CD4-positive, alpha-beta T cell (primary cell): ENCODE measurements at places on chromosomes 11 and 22. TPM values are rescaled to one million over a fixed set of nuclear protein-coding genes. Genes with fewer than 3 reads are reported as not detected.

Gene ABCC8
- total RNA-seq: not detected

DNA sequence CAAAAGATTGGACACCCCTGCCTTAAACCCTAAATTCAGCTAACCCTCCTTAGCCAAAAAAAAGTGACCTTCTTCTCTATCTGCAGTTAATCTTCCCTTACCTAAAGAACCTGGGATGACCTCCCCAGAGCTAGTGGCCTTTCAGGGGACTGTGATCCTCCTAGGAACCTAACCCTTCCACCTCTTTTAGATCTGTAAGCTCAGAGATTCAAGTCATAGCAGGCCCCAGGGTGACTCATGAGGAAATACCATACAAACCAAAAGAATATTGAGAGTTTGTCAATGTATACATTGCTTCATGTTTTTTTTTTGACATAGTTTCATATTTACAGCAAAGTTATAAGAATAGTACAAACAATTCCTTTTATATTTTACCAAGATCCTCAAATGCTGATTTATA, 38.3 kb upstream of the CXCR5 start:
- H3K4me3 ChIP-seq: no peak overlapping the region
- no peak for DNase-seq
- no peaks in the 10 kb centered on the region for H3K27me3 ChIP-seq
- no peaks in the 10 kb centered on the region for H3K36me3 ChIP-seq
- H3K4me1 ChIP-seq: peaks cover 6% of the 10 kb centered on the region

DNA sequence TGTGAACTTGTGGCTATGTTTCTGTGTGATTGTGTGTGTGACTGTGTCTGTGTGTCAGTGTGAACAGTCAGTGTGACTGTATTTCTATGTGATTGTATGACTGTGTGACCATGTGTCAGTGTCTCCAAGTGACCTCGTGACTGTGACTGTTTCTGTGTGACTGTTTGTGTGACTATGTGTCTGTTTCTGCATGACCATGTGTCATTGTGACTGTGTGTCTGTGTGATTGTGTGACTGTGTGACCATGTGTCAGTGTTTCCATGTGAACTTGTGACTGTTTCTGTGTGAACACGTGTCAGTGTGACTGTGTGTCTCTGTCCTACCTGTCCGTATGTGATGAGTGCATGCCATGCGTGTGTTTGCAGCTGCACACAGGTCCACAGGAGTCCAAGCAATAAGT, 8.8 kb upstream of the PKNOX2 start:
- H3K4me1 ChIP-seq: no peaks in the 10 kb centered on the region
- no peak overlapping the region for H3K27ac ChIP-seq
- H3K27me3 ChIP-seq: peaks cover 14% of the 10 kb centered on the region
- H3K4me3 ChIP-seq: no peak overlapping the region

DNA sequence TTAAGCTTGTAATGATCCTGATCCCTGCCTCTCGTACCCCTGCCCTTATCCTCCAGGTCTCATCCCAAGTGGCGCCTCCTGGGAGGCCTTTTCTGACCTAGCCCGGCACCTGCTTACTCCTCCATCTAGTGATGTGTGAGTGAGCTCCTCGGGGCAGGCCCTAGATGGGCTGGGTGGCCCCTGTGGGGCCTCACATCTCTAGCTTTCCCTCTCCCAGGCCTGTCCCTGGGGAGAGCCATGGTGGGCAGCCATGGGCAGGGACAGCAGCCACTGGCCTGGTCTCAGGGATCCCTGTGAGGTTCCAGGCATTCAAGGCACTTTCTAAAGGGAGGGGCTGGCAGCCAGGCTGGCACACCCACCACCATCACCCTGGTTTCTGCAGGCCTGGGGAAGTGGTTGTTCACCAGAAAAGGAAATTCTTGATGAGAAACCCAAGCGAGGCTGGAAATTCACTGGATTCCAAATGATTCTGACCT, 27.9 kb downstream of the GNAZ start:
- H3K27me3 ChIP-seq: no peaks in the 10 kb centered on the region
- H3K36me3 ChIP-seq: no peaks in the 10 kb centered on the region
- H3K4me3 ChIP-seq: no peak overlapping the region
- no peaks in the 10 kb centered on the region for H3K4me1 ChIP-seq
- no peak for DNase-seq

DNA sequence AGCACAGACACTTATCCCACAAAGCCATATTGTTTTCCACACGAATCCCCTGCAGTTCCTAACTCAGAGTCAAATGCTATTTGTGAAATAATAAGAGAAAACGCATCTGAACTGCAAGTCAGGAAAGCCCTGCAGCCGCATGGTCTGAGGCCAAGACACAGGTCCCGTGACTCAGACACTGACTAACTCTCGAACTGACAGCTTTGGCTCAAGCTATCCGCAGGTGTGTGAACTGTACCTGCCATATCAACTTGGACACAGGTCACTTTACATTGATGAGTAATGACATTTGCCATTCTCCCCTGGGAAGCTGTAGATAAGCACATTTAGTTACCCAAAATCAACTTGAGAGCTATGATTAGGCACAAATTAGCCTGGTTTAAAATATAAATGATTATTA, 34.9 kb upstream of the NFRKB start:
- H3K27me3 ChIP-seq: no peaks in the 10 kb centered on the region
- DNase-seq: no peak
- no peak overlapping the region for H3K27ac ChIP-seq

DNA sequence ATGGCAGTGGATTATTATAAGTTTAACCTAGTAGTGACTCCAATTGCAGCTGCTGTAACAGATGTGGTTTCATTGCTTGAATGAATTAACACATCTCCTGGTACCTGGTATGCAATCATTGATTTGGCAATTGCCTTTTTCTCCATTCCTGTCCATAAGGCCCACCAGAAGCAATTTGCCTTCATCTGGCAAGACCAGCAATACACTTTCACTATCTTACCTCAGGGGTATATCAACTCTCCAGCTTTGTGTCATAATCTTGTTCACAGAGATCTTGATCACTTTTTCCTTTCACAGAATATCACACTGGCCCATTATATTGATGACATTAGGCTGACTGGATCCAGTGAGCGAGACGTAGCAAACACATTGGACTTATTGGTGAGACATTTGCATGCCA, 128.7 kb upstream of the ZC3H12C start:
- no peak for DNase-seq
- H3K4me3 ChIP-seq: no peak overlapping the region
- no peaks in the 10 kb centered on the region for H3K36me3 ChIP-seq

GRCh38 chr11:132977241-132977640, 555.1 kb downstream of the OPCML start:
- H3K36me3 ChIP-seq: no peaks in the 10 kb centered on the region
- no peaks in the 10 kb centered on the region for H3K4me1 ChIP-seq
- no peaks in the 10 kb centered on the region for H3K27me3 ChIP-seq
